Stimulated activated memory B cell treated with anti-CD40 and anti-IgM and Interleukin-4, amounts not matched to agents 10 μg/mL and 1 μg/mL and 100 μg/mL, for 72 hours (primary cell): ENCODE measurements at places on chromosomes 3 and 15.

- ATAC-seq: peak; percentile 70
Observed at GRCh38 chr15:38650936-38651327, 86.3 kb upstream of the RASGRP1 start.

GRCh38 chr3:188212308-188212969 lies 58.5 kb downstream of the LPP start:
- ATAC-seq: no peak

DNA sequence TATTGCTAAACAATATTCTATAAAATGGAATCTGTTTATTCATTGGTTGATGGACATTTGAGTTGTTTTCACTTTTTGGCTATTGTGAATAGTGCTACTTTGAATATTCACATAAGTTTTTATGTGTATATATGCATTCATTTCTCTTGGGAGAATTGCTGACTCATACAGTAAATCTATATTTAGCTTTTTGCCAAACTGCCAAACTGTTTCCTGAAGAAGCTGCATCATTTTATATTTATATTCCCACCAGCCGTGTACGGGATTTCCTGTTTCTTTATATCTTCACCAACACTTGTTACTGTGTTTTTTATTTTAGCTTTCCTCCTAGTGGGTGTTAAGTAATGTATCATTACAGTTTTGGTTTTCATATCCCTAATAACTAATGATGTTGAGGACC lies 12.5 kb upstream of the TCAIM start:
- ATAC-seq: no peak

GRCh38 chr15:29133791-29134190 lies 135.8 kb downstream of the NSMCE3 start:
- no peak for ATAC-seq

DNA sequence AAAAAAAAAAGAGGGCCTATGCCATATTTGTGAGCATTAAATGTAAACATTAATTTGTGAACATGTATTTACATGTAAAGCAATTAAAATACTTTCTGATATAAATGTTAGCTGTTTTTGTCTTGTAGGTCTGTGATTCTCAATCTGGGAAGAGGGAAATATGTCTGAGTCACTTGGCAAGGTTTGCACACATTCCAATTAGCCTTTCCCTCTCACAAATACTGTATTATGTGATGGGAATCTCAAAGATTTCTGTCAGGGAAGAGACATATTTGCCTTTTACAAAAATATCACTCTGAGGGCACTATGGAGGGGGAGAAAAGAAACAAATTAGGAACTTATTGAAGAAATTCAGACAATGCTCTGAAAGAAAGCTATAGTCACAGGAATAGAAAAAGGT lies 483.6 kb downstream of the GBE1 start:
- ATAC-seq: no peak

- no peak for ATAC-seq
Observed at GRCh38 chr3:134801204-134801958, 6.3 kb downstream of the EPHB1 start.

GRCh38 chr3:16605966-16606365 lies 743 bp upstream of the DAZL start:
- ATAC-seq: no peak

GRCh38 chr15:88580532-88580931 lies 34.1 kb upstream of the DET1 start:
- ATAC-seq: no peak

- no peak for ATAC-seq
Observed at GRCh38 chr15:53189860-53190259, 399.7 kb upstream of the ONECUT1 start.
